Astrocyte (in vitro differentiated cells and primary cell): ENCODE measurements at places on chromosomes 7 and 10. TPM values are rescaled to one million over a fixed set of nuclear protein-coding genes. Genes with fewer than 3 reads are reported as not detected.

Gene CYP2C18
- total RNA-seq = not detected in 2 replicates

Gene CLDN4
- total RNA-seq = 13.7 and 32.5 TPM in 2 replicates

Gene HOXA10
- not detected in 2 replicates for total RNA-seq

Gene ELAPOR2
- total RNA-seq = 23.9 and 25.2 TPM in 2 replicates

Gene ZNRF2
- 9.2 and 9.9 TPM in 2 replicates for total RNA-seq

Gene ANKRD22
- not detected in 2 replicates for total RNA-seq

Gene CPN1
- total RNA-seq = not detected in 2 replicates

Gene ZNF804B
- not detected in 2 replicates for total RNA-seq

Gene TRIM50
- not detected in 2 replicates for total RNA-seq

Gene IL15RA
- total RNA-seq = 2.9 and 3.1 TPM in 2 replicates

Gene TFR2
- 0.26 and 0.50 TPM in 2 replicates for total RNA-seq

Gene MPP7
- 6.9 and 7.1 TPM in 2 replicates for total RNA-seq

Gene PRR15
- 7.2 and 11.1 TPM in 2 replicates for total RNA-seq

Gene TRA2A
- total RNA-seq = 72.4 and 86.0 TPM in 2 replicates

Gene NXPH1
- 0.16 TPM in 1 of 2 replicates, not detected in the other for total RNA-seq

Gene PANK1
- 7.2 and 7.9 TPM in 2 replicates for total RNA-seq

Gene KAZALD1
- 8.1 and 9.6 TPM in 2 replicates for total RNA-seq

Gene CYP3A7
- total RNA-seq = not detected in 2 replicates

Gene GPR26
- total RNA-seq = 0.09 TPM in 1 of 2 replicates, not detected in the other

Gene STAG3
- 0.34 and 0.36 TPM in 2 replicates for total RNA-seq

Gene PGAM1
- total RNA-seq = 706 and 719 TPM in 2 replicates

Gene BLNK
- not detected in 2 replicates for total RNA-seq

Gene LRCH4
- total RNA-seq = 52.7 and 62.5 TPM in 2 replicates
